ENCODE measurements at places on chromosomes 2 and 18. TPM values are rescaled to one million over a fixed set of nuclear protein-coding genes. Genes with fewer than 3 reads are reported as not detected.

- no peak overlapping the region for H3K27ac ChIP-seq
- H3K4me1 ChIP-seq = no peaks in the 10 kb centered on the region
- no peaks in the 10 kb centered on the region for H3K36me3 ChIP-seq
- H3K27me3 ChIP-seq = no peaks in the 10 kb centered on the region
These were observed 13.0 kb downstream of the GPR155 start for GRCh38 chr2:174473796-174474195.

GRCh38 chr18:65255417-65255816, 495.4 kb upstream of the CDH7 start:
- no peak overlapping the region for H3K27ac ChIP-seq
- no peaks in the 10 kb centered on the region for H3K4me1 ChIP-seq
- H3K27me3 ChIP-seq = no peaks in the 10 kb centered on the region
- H3K4me3 ChIP-seq = no peak overlapping the region
- H3K36me3 ChIP-seq = no peaks in the 10 kb centered on the region

- DNase-seq = no peak
- no peak overlapping the region for H3K27ac ChIP-seq
- peaks cover 57% of the 10 kb centered on the region for H3K27me3 ChIP-seq
- no peaks in the 10 kb centered on the region for H3K36me3 ChIP-seq
- no peaks in the 10 kb centered on the region for H3K4me1 ChIP-seq
- no peak overlapping the region for H3K4me3 ChIP-seq
These were observed 6.5 kb downstream of the SPR start for GRCh38 chr2:72893594-72894319.

- H3K4me1 ChIP-seq = no peaks in the 10 kb centered on the region
- no peak overlapping the region for H3K4me3 ChIP-seq
- H3K27me3 ChIP-seq = no peaks in the 10 kb centered on the region
- no peak overlapping the region for H3K27ac ChIP-seq
- no peak for DNase-seq
These were observed 127.0 kb downstream of the ST6GAL2 start for GRCh38 chr2:106758901-106759497.

Gene NUP35
- total RNA-seq = 19.6 TPM

Gene BOLL
- total RNA-seq = not detected

Measured in activated B cell treated with CpG ODN at 0.5 μM for 24 hours (primary cell).